ENCODE measurements at places on chromosomes 2 and 18. TPM values are rescaled to one million over a fixed set of nuclear protein-coding genes. Genes with fewer than 3 reads are reported as not detected.

The DIS3L2 gene
- total RNA-seq = 30.7 TPM

The DLGAP1 gene
- under 0.01 TPM for total RNA-seq

The ZNG1B gene
- 29.4 TPM for total RNA-seq

The FBXO41 gene
- 1.6 TPM for total RNA-seq

GRCh38 chr2:99680946-99681345, 191.1 kb upstream of the REV1 start:
- no peak for DNase-seq

GRCh38 chr2:211664321-211664720, 874.3 kb downstream of the ERBB4 start:
- no peak for DNase-seq

DNA sequence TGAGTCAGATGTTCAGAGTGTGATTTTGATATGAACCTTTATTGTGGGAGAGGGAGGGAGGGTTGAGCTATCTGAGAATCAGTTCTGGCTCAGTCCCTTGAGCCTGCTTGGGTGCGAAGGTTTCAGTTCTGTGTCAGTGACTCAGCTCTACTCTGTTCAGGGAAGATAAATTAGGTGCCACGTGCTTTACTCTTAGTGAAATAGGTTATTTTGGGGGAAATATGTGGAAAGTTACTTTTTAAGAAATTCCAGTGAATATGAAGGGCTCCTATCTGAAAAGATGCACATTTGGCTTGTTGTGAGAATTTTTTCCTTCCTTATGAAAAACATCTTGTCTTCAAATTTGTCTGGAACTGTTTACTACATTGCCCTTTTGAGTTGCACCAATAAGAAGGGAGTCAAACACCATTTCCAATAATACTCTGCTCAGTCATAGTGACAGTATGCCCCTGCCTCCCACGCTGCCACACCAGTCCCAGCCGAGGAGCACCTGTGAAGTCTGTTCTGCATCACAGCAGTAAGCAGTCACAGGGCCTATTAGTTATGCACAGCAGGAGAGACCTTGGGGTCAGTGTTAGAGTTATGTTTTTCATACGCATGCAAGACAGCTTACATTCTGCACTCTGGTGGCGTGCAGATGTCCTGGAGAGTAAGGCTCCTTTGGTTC, 32.8 kb upstream of the DNAH7 start:
- peak; percentile 62 for DNase-seq

GRCh38 chr2:19547321-19547720, 188.9 kb upstream of the OSR1 start:
- no peak for DNase-seq

Data from fibroblast of villous mesenchyme (primary cell).